ENCODE measurements at places on chromosomes 1 and 21.
A peak's percentile ranks its signal among the peaks of the same experiment; 100 is the strongest.

GRCh38 chr1:232435729-232436128 is 194.2 kb downstream of the SIPA1L2 start:
- no peak for DNase-seq

- peak; percentile 87 for DNase-seq
Observed at GRCh38 chr1:22739648-22740385, 29.2 kb downstream of the EPHB2 start.

- no peak for DNase-seq
Observed at GRCh38 chr21:43781846-43782245, 5.7 kb upstream of the CSTB start.

DNA sequence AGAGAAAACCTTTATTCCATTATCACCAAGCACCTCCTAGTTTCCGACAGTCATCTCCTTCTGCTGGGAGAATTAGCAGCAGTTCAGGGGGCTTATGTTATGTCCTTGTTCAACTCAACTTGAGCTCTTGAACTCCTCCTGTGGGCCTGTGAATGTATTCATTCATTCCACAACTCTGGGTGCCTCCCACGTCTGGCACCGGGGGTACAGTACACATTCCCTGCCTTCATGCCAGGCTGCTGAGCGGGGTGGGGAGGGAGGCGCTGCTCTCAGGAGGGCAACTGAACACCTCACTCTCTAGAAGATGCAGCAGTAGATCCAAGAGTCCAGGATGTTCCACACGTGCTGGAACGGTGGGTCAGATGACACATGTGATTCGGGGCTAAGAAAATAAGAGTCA is 4.3 kb upstream of the MX2 start:
- no peak for DNase-seq

- no peak for DNase-seq
Observed at GRCh38 chr1:193524021-193524420, 337.6 kb upstream of the B3GALT2 start.

- DNase-seq: no peak
Observed at GRCh38 chr1:30696831-30697230, 26.6 kb downstream of the MATN1 start.

GRCh38 chr1:24470592-24470991 is 32.0 kb upstream of the RCAN3 start:
- no peak for DNase-seq

GRCh38 chr1:155277902-155278688 is 832 bp downstream of the HCN3 start:
- DNase-seq: peak; percentile 35

DNA sequence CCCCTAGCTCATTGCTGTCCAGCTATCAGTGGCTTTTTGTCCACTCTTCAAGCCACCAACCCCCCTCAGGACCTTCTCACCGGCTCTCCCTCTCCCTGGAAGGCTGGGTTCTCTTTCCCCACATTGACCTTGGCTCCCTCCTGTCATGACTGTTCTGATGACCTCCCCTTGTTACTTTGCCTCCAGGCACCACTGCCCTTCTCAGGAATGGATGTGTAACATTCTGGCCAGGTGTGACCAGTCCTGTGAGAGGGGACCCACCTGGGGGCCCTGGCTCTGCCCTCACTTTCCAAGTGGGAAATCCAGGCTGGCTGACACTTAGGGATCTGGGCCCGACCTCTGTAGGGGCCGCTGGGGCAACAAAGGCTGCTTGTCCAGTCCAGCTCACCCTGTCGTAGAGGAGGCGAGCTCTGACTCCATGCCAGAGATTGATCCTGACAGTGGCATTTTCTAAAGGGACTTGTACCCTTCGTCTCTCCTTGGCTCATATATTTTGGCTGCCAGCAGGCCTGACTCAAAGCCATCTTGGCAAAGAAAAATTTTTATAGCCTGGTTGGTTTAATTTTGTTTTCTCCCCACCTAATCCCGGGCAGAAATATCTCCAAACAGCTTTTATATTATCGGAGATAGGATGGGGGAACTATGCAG is 37.9 kb upstream of the USP24 start:
- no peak for DNase-seq

- DNase-seq: peak; percentile 86
Observed at GRCh38 chr1:222627232-222627631, 9.3 kb downstream of the MIA3 start.

- DNase-seq: no peak
Observed at GRCh38 chr1:108605633-108606032, 45.7 kb downstream of the EEIG2 start.

- no peak for DNase-seq
Observed at GRCh38 chr1:76613886-76614285, 253.4 kb upstream of the ST6GALNAC5 start.

DNA sequence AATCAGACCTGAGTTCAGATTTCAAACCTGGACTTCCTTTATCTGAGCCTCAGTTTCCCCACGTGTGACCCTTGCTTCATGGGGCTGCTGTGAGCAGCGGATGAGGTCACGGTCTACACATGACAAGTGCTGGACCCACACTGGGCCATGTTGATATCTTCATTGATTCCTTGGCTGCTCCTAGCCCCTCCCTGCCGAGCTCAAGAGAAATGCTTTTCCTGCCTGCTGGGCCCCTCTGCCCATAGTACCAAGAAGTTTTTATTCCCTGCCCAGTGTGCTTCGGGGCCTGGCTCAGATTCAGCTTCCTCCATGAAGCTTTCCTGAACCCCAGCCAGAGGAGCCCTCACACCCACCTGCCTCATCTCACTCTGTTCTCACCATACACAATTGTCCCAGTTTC is 181.6 kb downstream of the PTPRU start:
- DNase-seq: no peak

DNA sequence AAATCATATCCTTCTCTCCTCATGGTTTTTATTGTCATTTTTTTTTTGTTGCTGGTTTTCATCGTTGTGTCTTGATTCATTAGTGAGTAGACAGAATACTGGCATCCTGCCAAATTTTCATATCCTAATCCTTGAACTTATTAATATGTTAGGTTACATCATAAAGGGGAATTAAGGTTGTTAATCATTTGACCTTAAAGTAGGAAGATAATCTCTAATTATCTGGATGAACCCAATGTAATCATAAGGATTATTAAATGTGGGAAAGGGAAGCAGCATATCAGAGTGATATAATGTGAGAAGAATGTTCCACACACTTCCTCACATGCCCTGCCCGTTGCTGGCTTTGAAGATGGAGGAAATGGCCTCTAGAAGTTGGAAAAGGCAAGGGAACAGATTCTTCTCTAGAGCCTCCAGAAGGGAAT is 299.7 kb downstream of the HMCN1 start:
- DNase-seq: peak; percentile 1

GRCh38 chr1:185517808-185518419 is 200.9 kb upstream of the IVNS1ABP start:
- peak; percentile 40 for DNase-seq

DNA sequence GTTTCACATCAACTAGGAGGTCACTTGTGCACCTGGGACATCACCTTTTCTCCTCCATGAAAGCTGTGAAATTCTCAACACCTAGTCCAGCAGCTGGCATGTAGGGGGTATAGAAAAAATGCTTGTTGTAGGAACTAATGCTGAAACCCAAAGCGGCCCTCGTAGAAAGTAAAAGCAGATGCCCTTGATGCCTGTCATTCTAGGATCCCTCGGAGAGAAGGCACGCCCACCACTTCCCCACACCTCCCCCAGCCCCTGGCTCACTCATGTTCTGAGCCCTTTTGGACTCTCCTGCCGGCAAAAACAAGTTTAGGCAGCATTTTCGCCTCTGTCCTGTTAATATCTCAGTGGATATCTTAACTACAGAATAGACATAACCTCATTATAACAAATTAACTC is 36.5 kb downstream of the RIPK4 start:
- DNase-seq: no peak

DNA sequence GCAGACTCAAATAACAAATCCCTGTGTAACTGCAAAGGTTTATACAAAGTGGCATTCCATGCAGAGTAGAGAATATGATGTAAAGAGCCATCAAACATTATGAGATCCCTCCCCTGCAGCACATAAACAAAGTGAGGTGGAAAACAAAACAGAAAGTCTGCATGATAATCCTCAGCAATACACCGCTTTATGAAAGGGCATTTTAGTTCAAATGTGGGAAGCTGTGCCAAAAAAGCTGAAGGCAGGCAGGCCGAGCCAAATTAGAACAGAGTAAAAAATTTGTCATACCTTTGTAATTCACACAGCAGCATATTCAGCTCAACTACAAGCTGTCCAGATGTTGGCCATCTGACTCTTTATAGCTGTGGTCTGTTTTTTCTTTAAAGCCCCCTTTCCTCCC is 113.5 kb downstream of the LHX9 start:
- DNase-seq: no peak

GRCh38 chr1:247913786-247914185 is 6.3 kb upstream of the OR2T8 start:
- DNase-seq: no peak

DNA sequence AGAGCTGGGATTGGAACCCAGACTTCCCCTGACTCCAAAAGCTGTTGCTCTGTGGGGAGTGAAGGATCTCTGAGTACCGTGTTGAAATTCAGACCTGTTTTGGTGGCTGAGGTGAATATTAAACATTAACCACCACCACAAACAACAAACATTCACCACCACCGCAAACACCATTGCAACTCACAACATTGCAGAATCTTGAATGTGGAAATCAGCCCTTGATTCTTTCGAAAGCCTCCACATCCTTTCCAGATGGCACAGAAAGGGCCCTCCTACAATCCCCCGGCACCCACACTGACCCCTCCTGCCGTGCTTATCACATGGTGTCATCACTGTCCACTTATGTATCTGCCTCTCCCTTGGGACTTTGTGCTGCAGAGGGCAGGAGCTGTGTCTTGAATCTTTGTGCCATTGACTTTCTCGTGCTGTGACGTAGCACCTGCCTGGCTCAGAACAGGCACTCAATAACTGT is 1.4 kb downstream of the CDA start:
- no peak for DNase-seq

GRCh38 chr21:27464648-27465047 is 497.8 kb upstream of the ADAMTS5 start:
- DNase-seq: no peak

- DNase-seq: no peak
Observed at GRCh38 chr1:234725177-234726132, 115.5 kb upstream of the IRF2BP2 start.

DNA sequence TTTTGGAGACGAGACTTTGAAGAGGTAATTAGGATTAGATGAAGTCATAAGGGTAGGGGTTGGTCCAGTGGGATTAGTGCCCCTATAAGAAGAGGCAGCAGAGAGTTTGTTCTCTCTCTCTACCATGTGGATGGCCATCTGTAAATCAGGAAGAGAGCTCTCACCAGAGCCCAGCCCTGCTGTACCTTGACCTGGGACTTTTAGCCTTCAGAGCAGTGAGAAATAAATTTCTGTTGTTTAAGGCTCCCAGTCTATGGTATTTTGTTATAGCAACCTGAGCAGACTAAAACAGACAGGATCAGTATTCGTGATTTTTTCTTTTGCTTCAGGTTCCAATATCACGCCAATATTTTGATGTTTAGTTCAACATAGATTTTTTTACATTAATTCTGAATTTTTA is 30.0 kb downstream of the TBX15 start:
- no peak for DNase-seq

DNA sequence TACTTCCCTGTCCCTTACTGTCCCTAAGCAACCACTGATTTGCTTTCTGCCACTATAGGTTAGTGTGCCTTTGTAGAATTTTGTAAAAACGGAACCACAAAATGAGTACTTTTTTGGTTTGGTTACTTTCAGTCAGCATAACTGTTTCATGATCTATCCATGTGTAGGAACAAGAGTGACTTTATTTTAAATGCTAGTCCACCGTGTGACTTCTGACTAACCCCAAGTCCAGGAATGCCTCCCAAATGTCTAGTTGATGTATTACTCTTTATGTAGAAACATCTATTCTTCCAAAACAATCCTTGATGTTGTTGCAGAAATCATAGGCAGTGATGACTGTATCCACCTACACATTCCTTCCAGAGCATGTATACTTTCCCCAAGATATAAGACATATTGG is 21.3 kb downstream of the ATPAF1 start:
- DNase-seq: no peak

- DNase-seq: peak; percentile 8
Observed at GRCh38 chr1:181390410-181391077, 92.8 kb upstream of the CACNA1E start.

GRCh38 chr1:175870217-175870616 is 126.8 kb upstream of the TNR start:
- no peak for DNase-seq

GRCh38 chr1:168427051-168427450 is 116.7 kb downstream of the XCL2 start:
- DNase-seq: no peak

DNA sequence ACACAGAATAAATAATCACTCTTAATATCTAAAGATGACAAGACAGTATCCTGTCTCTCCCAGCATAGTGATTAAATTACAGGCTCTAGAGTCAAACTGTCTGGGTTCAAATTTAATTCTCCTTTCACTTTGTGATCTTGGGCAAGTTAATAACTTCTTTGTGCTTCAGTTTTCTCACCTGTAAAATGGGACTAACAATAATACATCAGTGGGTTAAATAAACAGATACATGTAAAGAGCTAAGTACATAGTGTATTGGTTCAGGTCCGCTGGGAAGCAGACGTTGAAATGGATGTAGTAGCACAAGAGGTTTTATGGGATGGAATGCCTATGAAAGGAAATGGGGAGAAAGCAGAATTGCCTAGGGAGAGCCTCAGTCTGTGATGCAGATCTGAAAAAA is 10.7 kb downstream of the ZFYVE9 start:
- no peak for DNase-seq

- peak; percentile 48 for DNase-seq
Observed at GRCh38 chr1:29703596-29704370, 467.5 kb downstream of the PTPRU start.

DNA sequence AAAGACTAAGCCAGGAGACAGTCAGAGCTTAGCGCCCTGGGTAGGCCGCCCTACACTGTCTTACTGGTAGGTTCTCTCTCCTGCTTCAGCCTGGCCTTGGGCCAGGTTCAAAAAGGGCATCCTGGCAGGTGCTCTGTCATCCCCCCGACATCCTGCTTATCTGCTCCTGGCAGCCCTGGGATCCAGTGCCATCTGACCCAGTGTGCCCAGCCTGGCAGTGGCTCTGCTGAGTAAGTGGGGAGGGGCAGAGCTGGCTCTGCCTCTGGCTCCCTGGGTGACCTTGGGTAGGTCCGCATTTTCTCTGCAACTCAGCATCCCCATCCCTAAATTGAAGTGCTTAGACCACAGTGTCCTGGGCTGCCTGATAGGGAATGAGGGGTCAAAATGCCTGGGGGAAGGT is 549.9 kb downstream of the PTPRU start:
- no peak for DNase-seq

- DNase-seq: peak; percentile 88
Observed at GRCh38 chr1:204295671-204296070, 64.1 kb downstream of the PLEKHA6 start.

GRCh38 chr1:52855584-52855983 is 13.0 kb downstream of the ZYG11A start:
- DNase-seq: no peak

DNA sequence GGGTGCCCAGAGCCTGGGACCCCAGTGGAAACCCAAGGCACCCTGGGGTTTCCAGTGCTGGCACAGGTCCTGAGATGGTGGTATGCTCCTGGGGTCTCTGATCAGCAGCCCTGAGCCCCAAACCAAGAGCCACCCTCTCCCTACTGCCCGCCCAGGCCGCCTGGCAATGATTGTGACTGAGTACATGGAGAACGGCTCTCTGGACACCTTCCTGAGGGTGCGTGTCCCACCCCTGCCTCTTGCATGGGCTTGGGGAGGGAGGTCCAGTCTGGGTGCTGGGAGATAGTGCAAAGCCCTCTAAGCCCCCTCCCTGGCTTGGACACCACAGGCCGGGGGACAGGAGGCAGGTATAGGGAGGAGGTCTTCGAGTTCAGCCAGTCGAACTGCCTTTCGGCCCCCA is 34.7 kb downstream of the EPHA8 start:
- no peak for DNase-seq
